ENCODE measurements at places on chromosomes 1 and 21.

- no peak for DNase-seq
Observed at GRCh38 chr21:34545079-34545884, 33.3 kb upstream of the KCNE1 start.

- DNase-seq = no peak
Observed at GRCh38 chr1:33433509-33434362, 2.8 kb upstream of the PHC2 start.

- DNase-seq = no peak
Observed at GRCh38 chr1:24507405-24507804, 4.8 kb downstream of the RCAN3 start.

DNA sequence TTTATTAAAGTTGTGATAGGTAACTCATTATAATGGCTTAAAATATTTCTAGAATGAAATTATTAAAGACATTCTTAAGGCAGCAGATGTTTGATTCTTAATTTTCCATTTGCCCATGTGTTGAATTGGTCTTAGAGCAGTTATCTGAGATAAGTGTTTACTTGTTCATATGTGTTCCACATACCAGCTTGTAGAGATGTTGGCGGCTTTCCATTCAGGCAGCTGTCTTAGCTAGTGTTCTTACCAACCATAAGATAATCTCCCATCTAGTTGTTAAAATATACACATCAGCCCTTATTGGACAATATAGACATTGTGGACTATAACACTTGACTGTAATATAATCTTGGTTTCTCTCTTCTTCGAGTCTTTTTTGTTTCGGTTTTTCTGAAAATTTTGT is 1372.9 kb upstream of the ADGRL2 start:
- DNase-seq = no peak

GRCh38 chr1:175873290-175873935 is 130.0 kb upstream of the TNR start:
- no peak for DNase-seq

DNA sequence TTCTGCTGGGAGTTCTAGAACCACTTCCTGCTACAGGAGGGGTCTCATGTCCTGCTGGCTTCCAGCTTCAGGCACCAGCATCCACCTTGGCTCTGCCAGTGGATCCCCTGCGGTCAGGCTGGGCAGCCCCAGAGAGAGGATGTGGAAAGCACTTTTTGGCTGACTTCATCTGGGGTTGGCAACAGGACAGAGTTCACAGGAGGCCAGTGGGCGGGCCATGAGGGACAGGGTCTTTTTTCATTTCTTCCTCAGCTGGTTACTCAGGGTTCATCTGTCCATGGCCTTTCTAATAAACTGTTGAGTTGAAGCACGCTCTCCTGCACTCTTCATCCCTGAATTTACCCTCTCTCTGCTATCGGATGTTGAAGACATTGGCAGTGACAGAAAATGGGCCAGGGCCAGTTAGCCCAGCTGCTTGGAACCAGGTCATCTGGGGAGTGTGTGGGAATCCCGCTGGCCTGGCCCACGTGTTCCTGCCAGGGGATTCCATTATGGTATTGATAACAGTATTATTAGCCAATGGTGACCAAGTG is 45.2 kb downstream of the RPS6KA1 start:
- no peak for DNase-seq

DNA sequence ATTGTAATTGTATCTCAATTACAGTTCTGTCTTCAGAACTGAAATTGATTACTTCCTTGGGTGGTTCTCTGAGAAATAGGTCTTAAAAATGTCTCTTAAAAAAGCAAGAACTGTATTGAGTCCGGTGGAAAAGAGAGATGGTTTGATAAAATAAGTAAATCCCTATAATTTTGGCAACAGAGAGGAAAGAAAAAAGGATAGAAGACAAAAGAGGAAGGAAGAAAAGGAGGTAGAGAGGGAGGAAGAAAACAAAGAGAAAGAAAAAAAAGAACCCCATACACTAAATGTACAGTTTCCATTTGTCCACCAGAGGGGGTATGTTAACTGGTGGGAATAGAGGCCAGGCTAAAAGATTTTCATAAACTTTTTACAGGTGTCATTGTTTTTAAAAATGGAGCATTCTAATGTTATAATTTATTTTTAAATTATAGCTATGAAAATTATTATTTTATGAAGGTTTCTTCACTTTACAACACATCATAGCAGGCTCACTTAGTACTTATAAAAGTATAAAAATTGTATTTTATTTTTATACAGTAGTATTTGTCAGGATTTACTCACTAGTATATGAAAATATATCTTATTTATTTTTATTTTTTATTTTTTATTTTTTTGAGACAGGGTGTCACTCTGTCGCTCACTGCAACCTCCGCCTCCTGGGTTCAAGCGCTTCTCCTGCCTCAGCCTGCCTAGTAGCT is 2.1 kb upstream of the UBE2T start:
- no peak for DNase-seq

DNA sequence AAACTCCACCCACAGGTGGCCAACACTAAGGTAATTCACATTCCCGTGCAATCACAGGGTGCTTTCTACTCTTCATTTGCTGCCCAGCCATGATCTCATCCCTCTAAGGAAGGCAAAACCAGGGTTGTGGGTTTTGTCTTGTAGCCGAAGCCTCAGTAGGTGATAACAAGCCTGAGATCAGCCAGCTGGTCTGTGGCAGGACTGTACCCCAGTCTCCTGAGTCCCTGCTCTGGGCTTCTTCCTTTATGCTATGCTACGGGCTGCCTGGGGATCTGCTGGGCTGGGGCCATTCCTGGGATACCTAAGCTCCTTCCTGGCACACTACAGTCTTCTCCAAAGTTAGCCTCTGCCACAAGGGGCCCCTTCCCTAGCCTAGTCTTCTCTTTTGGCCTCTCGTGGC is 9.8 kb downstream of the PPFIA4 start:
- no peak for DNase-seq

GRCh38 chr1:152757747-152758146 is at the start of gene KPRP:
KPRP (plus strand) TSS chr1:152758025; CDS start chr1:152759589, 1,564 bp downstream.
- no peak for DNase-seq

DNA sequence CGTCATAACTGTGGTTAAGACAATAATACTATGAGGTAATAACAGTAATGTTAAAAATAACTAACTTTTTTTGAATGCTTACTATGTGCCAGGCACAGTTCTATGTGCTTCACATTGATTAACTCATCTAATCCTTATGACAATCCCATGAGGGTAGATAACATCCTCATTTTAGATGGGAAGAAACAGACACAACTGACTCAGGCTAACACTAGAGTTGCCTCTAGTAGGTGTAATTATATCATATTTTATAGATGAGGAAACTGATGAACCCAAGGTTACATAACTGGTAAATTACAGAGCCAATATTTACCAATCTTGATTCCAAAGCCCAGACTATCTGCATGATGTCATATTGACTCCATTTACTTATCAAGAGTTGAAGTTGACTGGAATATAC is 23.5 kb downstream of the SERPINC1 start:
- no peak for DNase-seq

GRCh38 chr1:219374046-219374566 is 200.4 kb downstream of the LYPLAL1 start:
- no peak for DNase-seq

DNA sequence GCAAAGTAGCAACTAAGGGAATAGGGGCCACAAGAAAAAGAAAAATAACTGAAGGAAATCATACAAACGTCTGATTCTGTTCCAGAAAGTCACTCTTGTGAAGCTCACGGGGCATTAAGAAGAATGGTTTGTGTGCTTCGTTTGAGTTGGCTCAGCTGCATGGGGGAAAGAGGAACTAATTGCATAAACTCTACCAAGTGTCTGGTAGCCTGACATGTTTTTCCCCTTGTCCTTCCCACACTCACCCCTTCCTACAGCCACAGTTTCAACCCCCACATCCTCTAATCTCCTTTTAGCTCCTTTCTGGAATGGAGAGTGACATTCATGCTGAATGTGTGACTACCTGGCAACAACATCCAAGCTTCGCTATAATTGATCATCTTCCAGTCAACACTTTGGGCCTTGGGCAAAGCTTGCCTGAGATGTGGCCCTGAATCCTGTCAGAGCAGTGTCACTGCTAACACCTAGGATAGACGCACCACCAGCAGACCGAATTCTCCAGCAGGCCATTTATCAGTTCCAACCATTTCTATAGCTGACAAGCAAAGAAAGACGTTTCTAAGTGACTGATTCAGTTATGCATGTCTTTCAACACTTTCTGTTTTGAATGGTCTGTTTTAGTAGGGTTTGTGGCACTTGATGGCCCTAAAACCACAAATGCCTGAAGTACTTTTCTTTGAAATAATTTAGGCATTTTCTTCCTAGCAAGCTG is 439.6 kb downstream of the TTLL7 start:
- DNase-seq = no peak

- DNase-seq = no peak
Observed at GRCh38 chr1:220682901-220683576, 7.1 kb upstream of the C1orf115 start.

DNA sequence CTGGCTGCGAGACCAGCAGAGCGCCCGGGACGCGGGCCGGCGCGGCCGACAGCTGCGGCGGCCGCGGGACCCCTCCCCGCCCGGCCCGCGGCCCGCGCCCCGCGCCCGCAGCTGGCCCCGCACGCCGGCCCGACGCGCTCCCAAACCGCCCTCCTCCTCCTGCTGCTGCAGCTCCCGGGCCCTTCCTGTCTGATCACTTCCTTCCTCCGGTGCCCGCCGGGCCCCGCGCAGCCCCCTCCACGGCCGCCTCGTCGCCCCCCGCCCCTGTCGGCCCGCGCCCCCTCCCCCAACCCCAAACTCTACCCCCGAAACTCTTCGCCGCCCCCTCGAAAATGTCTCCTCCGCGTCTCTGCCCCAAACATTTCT is 594 bp downstream of the LUZP1 start:
- peak; percentile 7 for DNase-seq

DNA sequence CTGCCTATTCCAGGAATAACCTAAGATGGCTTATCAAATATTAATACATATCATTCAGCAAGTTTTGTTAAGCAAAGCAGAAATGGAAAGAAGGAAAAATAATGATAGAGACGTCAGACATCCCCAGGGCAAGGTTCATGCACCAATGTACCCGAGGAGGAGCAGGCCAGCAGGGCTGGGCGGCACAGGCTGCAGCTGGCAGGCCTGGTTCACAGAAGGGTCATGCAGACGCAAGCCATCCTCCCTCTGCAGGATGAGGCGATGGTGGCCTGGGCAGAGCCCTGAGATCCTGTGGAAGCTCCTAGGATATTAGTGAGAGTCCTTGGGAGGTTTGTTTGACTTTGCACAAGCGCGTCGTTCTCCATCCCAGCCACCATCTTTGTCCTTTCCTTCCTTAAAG is 30.0 kb downstream of the BATF3 start:
- no peak for DNase-seq

DNA sequence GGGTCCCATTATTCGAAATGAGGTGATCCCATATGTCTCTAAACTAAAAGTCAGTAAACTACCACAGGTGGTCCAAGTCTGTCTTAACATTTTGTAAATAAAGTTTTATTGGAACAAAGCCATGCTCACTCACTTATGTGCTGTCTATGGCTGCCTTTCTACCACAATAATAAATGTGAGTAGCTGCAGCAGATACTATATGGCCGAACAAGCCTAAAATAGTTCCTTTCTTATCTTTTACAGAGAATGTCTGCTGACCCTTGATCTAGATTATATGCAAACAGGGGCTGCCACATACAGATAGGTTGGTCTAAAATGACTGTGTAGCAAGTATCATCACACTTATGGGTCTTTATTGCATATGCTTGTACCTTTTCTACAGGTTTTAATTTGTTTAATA is 140.0 kb downstream of the VAV3 start:
- no peak for DNase-seq

DNA sequence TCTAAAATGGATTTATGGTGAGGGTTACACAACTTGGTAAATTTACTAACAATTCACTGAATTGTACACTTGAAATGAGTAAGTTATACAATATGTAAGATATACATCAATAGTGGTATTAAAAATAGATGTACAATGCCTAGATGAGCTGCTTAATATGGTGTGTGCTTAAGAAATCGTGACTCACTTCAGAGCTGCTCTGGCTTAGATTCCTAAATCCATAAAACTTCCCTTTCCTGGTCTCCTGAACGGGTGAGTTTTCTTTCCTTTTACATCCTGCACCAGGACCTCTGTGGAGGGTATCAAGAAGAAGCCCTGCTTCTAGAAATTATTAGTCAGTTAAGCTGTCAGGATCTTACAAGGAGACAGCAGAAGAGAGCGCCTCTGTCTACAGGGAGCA is 30.4 kb downstream of the H3-3A start:
- DNase-seq = no peak

DNA sequence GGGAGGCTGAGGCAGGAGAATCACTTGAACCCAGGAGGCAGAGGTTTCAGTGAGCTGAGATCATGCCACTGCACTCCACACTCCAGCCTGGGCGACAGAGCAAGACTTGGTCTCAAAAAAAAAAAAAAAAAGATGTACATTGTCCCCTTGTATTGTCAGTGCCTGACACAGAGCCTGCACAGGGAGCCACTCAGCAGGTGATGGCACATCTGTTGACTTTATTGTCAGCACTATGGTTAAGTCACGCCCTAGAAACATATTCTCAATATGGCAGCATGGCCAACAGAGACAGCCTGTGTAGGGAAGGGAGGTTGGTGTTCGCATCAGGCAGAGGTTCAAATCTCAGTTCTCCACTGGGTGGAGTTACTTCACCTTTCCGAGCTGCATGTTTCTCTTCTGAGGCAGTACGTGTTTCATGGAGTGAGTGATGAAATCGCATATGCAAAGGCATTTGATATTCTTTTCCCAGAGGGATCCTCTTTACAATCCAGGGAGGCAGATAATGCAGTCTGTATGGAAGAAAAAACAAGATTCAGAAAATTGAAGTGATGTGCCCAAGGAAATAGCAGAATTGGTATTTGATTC is 20.6 kb downstream of the LAMC2 start:
- no peak for DNase-seq

DNA sequence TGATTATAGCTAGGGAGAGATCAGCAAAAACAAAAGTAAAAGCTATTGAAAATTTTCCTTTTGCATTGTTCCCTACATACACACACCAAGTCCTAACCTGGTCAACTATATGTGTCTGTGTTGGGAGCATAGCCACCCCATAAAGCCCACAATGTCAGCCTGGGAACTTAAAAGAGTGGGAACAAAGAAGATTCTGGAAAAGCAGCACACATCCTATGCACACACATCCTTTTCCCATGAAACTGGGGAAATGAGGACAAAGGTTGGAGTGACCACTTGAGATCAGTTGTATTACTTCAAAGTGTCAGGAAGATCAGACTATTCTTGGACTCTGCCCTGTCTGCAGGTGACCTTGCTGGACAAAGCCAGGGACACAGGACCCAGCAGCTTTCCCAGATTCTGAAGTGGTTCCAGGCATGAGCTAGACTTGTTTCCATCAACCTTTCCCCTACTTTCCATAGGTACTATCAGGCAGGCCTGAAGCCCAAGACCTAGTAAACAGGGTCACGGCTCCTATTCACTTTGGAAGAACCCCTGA is 15.9 kb downstream of the TXNIP start:
- no peak for DNase-seq

GRCh38 chr1:222187566-222188332 is 360.2 kb downstream of the HHIPL2 start:
- no peak for DNase-seq
